ENCODE measurements at places on chromosomes 6 and 20.

DNA sequence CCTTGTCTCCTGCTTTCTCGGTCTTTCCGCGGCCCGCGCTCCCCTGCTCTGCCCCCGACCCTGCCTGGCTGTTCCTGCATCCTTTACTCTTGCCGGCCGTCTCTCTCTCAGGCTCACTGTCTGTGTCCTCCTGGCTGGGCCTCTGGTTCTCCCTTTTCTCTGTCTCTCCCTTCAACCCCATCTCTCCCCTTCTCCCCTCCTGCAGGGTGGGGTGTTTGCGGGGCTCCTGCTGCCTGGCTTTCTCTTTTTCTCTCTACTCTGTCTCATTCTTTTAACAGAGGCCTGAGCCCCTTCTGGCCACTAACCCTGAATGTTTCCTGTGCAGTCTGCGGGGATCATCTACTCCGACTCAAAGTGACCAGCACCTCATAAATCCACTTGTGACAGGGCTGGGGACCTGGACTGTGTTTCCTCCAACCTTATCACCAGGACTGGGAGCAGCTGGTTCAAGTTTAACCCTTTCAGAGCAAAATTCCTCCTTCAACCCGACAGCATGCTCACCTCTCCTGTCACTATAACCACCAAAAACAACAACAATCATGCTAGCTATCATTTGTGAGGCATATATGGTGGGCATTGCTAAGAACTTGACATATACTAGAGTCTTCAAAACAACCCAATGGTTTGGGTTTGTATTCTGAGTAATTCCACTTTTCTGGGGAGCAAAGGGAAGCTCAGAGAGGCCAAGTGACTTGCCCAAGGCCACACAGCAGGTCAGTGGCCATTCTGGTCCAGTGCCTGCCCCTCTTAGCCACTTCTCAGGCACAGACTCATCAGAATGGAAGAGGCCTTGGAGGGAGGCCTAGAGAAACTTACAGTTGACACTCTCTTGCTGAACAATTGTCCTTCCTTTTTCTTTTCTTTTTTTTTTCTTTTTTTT, 811 bp upstream of the RSPO4 start:
- no peak for DNase-seq

GRCh38 chr6:96391776-96392360, 129.7 kb upstream of the UFL1 start:
- no peak for DNase-seq

GRCh38 chr6:161261325-161261724, 12.5 kb downstream of the AGPAT4 start:
- no peak for DNase-seq

DNA sequence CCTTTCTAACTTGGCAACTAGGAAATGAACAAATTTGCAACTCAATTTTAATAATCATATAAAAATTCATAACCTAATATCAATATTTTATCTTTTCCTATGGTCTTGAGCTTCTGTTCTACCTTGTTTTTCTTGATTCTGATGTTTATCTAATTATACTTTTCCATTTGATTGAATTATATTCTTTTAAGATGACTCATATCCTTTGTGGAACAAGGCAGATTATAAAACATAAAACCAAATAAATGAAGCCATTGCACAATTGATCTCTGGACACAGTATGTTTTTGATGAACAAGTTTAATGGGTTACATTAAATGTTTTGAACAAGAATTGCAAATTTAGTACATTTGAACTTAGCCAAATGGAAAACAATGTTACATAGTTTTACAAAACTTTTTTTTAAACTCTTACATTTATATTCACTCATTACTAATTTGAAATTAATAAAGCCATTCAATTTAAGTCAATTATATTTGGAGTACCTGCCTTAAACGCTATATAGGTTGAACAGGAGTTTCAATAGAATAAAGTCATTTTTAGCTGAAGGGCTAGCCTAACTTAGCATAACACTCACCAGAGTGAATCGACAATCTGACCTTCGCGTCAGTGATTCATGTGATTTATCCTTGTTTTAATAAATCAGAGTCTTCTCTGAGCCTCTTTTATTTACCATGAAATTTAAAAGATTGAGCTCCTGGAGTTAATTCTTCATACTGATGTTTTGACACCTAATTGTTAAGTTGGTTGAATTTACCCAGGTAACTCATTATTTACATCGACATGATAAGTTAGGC, 3.8 kb downstream of the NCOA7 start:
- no peak for DNase-seq

DNA sequence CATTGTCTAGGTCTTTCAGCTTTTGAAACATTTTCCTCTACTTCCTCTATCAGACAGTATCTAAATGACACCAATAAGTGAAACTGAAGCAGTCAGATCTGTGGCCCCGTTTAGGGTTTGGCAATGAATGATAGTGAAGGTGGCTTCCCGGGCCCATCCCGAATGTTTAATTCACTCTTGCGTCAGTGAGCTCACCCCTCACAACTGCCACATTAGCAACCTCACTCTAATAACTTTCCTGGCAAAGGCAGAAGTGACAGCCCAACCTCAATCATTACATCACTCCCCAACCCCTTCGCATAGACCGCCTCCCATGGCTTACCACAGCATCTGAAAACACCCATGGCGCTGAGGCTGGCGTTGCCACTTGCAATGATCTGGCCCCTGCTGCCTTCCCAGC, 92.4 kb upstream of the CD83 start:
- DNase-seq: no peak

DNA sequence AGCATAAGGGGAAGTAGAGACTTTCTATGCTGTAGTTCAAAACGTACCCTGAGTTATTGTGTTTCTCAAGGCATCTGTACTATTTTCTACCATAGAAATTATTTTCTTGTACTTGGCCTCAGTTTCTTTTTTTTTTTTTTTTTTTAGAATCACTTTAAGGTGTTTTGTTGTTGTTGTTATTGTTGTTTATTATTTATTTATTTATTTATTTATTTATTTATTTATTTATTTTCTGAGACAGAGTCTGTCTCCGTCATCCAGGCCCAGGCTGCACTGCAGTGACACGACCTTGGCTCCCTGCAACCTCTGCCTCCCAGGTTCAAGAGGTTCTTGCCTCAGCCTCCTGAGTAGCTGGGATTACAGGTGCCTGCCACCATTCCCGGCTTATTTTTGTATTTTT, 179.1 kb downstream of the GRIK2 start:
- DNase-seq: no peak

DNA sequence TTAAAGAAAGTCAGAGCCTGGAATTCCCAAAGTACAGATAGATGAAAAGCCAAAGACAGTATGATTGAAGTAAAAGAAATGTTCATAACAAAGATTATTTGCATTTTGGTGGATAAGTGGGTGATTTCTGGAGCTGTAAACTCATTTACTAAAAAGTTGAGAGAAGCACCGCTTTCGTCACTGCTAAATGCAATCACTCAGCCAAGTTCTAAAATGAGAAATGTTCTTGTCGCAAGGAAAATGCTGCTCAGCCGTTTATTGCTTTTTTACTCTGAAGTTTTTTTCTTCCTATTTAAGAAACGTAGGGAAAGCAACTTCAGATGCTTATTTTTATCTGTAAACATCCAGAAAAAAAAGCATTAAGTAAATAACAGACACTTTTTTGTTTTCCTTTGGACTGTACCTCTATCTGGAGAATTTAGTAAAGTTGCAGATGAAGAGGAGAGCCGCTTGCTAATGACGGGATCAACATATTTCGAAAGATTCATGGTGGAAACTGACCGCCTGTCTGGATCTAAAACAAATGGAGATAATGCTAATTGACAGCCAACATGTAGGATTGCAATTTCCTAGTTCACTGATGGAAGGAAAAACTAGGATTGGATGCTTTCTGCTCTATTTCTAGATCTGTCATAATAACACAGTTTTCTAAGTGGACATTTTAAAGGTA, 93.8 kb upstream of the BCLAF1 start:
- DNase-seq: no peak

DNA sequence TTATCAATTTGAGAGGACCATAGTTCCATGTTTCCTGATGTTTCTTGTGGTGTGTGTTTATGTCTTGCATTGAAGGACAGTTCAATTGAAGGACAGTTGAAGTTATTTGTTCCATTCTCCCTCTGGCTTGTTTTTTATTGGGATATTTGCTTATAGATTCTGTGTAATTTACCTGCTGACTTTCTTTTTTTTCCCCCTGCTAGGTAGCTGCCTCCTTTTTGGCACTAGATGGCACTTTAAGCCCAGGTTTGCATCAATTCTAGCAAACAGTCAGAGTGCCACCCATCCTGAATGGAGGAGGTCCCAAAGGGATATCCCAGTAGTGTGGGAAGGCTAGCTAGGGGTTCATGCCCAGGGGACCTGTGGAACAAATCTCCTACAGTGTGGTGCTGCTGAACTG, 78.1 kb downstream of the CFAP61 start:
- DNase-seq: no peak

DNA sequence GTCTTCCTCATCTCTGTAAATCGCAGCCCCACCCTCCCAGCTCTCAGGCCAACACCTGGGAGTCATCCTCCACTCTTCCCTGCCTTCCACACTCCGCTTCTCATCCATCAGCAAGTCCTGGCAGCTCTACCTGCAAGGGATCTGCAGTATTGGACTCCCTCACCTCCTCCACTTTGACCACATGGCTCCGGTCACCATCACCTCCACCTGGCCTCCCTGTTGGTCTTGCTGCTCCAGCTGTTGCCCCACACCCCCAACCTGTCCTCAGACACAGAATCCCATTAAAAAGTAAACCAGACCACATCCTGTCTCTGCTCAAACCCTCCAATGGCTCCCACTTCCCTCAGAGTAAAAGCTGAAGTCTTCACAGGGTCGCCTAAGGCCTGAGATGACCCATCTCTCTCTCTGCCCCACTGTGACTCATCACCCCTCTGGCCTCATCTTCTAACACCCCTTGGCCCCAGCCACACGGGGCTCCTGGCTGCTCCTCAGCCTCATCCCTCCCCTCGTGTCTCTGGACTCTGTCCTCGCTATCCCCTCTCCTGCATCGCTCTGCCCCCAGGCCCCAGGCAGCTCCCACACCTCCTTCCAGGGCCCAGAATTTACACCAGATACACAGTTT, 185.1 kb upstream of the SULF2 start:
- no peak for DNase-seq

- no peak for DNase-seq
These were observed 16.5 kb downstream of the PXMP4 start for GRCh38 chr20:33703498-33704137.

GRCh38 chr20:36645998-36646397, at the start of gene SLA2:
SLA2 (minus strand) TSS chr20:36646196; CDS start chr20:36641335, 4,861 bp downstream.
- DNase-seq: no peak

- DNase-seq: no peak
These were observed 35.8 kb downstream of the HLA-DMB start for GRCh38 chr6:32905078-32905477.

DNA sequence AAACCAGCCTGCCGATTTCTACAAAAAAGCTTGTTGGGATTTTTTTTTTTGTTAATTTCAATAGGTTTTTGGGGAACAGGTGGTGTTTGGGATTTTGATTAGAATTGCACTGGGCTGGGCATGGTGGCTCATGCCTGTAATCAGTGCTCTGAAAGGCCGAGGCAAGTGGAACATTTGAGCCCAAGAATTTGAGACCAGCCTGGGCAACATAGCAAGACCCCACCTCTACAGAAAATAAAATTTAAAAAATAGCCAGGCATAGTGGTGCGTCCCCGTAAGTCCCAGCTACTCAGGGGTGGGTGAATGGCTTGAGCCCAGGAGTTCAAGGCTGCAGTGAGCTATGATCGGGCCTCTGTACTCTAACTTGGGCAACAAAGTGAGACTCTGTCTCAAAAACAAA, 40.5 kb upstream of the ASF1A start:
- no peak for DNase-seq

Data from fibroblast of skin of left quadriceps (primary cell).